ENCODE measurements at places on chromosomes 5 and 9.

DNA sequence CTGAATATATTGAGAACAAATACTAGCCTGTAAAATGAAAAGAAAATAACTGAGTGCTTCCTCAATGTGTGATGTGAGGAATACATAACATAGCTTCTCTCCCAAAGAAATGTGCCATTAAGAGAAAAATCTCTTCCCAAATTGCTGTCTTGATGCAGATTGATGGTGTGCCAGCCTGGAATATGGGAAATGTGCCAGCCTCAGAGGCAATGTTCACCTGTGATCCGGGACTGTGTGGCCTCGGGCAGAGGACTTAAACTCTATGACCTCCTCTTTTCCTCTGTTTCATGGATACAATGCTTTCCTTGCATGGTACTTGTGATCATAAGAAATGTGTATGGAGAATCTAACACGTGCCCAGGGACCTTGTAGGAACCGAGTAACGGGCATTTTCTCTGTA lies 370.9 kb downstream of the DIRAS2 start:
- no peak for DNase-seq

DNA sequence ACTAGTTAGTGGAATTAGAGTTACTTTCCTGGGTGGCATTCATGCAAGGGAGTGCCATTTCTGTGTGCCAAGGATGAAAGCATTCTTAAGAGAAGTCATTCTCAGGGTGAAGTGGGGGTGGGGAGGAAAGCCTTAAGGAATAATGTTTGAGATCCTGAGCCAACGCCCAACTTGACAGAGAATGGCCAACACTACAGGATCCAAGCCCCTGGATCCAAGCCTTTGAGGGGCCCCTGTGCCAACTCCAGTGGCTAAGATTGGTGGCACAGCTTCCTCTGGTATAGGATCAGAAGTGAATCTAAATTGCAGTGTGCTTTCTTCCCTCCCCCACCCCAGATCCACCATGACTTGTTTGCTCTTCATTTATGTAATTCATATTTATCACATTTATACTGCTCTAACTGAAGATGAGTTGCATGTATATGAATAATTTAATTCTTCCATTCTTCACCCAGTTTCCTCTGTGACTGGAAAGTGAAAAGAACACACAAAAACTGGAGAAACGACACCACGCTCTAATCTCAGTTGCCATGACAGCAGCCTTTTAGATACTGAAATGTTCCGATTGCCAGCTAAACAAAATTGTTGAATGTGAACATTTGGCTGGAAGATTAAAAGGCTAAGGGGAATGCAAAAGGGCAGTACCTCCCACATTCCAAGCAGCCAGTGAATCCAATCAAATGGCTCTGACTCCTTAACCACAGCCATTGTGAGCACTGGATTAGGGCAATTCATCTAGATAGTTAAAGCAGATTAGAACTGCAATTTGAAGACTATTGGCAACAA lies 4.5 kb downstream of the ZNF608 start:
- no peak for DNase-seq

DNA sequence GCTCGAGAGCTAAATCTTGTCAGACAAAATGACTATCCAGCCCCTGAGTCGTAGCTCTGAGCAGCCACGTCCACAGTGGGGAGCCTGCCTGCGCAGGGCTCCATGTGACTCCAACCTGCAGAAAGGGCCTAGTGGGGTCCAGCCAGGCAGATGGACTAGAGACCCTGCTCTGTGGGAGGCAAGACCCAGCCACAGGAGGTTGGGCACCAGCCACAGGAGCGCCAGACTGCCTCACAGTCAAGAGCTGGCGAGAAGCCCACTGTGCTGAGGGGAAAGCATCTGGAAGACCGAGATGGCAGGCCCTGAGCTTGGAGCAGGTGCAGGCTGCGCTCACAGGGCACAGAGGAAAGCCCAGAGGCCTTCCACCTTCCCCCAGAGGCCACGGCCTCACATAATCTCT lies 61.4 kb downstream of the C5orf15 start:
- no peak for DNase-seq

DNA sequence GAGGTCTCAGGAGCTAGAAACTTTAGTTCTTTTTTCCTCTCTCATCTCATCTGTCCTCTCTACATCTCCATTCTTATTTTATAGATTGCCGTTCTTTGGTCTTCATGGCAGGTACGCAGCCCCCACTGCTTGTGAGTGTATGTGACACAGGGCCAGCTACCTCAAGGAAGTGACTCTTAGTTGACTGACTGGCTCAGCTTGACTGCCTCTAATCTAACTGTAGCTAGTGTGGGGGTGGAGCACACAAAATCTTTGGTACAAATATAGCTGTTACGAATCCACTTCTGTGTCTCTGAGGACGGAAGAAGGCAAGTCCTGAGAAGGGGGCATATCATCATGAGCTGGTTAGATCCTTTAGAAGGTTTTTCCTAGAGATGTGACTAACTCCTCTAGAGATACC lies 19.8 kb upstream of the SPTAN1 start:
- no peak for DNase-seq

GRCh38 chr5:128782446-128782845 lies 182.8 kb upstream of the SLC27A6 start:
- no peak for DNase-seq

- no peak for DNase-seq
Measured at GRCh38 chr5:15452781-15453180, 47.2 kb upstream of the FBXL7 start.

- DNase-seq = no peak
Measured at GRCh38 chr9:108297073-108297472, 558.7 kb downstream of the ACTL7B start.

- no peak for DNase-seq
Measured at GRCh38 chr9:109941771-109942170, 161.8 kb downstream of the PALM2AKAP2 start.
